ENCODE measurements at places on chromosomes 13 and 19.
A peak's percentile ranks its signal among the peaks of the same experiment; 100 is the strongest.

GRCh38 chr13:53141336-53141735 is 112.7 kb downstream of the OLFM4 start:
- peak; percentile 37 for DNase-seq

DNA sequence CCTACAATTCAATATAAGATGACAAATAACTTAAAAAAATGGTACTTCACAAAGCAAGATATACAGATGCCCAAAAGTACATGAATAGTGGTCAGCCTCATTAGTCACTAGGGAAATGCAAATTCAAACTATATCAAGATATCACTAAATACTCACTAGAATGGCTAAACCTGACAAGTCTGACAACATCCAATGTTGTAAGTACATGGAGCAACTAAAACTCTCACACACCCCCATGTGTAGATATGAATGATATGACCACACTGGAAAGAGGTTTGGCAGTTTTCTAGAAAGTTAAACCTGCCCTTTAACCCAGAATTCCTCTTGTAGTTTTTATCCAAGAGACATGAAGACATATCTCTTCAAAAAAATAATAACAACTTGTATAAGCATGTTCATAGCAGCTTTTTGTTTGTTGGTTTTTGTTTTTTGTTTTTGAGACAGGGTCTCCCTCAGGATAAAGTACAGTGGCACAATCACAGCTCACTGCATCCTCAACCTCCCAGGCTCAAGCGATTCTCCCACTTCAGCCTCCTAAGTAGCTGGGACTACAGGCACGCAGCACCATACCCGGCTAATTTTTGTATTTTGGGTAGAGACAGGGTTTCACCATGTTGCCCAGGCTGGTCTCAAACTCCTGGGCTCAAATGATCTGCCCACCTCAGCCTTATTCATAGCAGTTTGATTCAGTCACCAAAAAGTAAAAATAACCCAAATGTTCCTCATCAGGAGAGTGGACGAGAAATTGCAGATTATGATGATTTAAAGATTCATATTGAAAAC is 55.1 kb downstream of the RFX2 start:
- DNase-seq, result no peak

- DNase-seq, result no peak
These were observed 11.9 kb downstream of the APC2 start for GRCh38 chr19:1461862-1462261.

GRCh38 chr19:1097810-1098176 is 2.6 kb upstream of the POLR2E start:
- no peak for DNase-seq

DNA sequence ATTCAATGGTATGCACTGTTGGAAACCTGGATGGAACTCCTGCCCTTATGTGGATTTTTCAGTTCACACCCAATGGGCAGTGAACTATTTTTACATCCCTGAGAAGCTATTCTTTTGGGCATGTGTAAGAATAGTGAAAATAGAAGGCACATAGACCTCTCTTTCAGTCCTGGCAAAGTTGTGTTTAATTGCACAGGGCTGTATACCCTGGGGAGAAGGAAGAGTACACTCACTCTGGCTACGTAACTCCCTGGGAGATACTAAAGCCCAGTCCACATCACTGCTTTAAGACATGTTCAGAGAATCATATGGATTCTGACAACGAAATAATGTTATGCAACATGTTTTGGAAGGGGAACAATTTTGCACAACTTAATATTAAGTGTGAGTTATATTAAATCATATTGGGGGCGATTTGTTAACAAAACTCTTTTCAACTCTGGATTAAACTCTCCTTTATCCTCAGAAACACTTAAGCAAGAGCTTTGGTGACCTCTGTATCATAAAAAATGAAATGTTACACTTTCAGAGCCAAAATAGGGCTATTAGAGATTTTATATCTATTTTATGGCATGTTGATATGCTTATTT is 166.1 kb downstream of the DCT start:
- DNase-seq, result peak; percentile 79

DNA sequence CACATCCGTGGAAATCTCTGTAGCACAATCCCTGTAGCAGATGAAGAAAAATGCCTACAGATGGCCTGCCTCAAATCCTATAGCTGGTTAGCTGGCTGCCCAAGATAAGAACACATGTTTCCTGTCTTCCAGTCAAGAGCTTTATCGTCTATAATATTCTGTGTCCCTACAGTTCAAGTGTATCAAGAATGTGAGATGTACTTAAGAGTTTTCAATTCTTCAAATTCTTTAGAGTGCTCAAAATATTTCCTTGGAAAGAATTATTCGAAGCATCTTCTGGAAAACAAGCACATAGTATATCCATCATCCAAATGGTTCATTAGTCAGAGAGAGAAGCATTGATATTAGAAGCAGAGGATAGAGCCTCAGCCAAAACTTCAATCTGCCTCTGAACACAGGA is 239.8 kb downstream of the COG6 start:
- DNase-seq, result no peak

DNA sequence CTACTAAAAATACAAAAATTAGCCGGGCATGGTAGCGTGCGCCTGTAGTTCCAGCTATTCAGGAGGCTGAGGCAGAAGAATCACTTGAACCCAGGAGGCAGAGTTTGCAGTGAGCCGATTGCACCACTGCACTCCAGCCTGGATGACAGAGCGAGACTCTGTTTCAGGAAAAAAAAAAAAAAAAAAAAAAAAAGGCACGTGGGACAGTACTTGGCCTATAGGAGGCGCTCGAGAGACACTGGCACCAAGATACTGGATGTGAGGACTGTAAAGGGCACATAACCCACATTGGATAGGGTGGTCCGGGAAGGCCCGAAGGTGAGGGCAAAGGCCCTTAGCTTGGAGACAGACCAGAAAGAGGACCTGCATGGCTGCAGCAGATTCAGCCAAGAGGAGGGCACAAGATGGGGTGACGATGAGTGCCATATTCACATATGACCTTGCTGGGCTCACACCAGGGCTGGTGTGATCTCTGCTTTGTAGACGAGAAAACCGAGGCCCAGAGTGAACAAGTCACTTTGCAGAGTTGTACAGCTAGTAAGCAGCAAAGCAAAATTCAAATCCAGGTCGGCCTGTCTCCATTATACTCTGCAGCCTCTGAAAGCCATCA is 89.4 kb downstream of the DPF1 start:
- no peak for DNase-seq

GRCh38 chr19:32041681-32042292 is 303.6 kb upstream of the ZNF507 start:
- DNase-seq, result no peak

GRCh38 chr13:36530050-36530789 is 97.9 kb downstream of the CCNA1 start:
- no peak for DNase-seq

- DNase-seq, result no peak
These were observed 1.9 kb downstream of the ICAM5 start for GRCh38 chr19:10291554-10292205.

DNA sequence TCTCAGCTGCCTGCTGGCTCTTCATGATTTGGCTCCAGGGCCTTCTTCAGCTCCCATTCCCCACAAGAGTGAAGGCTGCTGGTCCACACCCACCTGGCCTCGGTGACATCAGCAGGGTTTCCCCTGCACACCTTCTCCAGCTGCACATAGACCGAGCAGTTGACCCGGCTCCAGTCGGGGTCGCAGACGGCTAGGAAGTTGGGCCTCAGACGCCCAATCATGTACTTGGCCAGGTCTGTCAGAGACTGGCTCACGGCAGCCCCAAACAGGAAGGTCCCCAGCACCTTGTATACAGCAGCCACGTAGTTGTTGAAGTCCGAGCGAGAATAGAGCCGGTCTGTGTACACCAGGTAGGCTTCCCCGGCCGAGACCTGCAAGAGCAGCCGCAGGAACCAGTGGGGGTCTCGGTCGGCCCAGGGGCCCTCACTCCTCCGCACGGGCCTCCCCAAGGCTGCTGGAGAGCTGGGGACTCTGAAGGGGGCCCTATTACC is 3.8 kb downstream of the PLPP2 start:
- no peak for DNase-seq

DNA sequence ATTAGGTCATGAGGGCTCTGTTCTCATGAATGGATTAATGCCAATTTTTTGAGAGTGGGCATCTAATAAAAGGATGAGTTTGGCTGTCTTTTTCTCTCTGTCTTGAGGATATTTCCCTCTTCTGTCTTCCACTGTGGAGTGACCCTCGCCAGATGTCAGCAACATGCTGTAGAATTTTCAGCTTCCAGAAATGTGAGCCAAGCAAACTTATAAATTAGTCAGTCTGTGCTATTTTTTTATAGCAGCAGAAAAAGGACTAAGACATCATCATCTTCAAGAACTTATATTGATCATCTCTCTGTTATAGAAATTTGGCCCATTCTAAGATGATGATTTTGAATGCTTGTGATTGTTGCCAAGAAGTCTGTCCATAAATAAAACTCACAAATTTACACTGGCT is 431.4 kb downstream of the FGF9 start:
- no peak for DNase-seq

DNA sequence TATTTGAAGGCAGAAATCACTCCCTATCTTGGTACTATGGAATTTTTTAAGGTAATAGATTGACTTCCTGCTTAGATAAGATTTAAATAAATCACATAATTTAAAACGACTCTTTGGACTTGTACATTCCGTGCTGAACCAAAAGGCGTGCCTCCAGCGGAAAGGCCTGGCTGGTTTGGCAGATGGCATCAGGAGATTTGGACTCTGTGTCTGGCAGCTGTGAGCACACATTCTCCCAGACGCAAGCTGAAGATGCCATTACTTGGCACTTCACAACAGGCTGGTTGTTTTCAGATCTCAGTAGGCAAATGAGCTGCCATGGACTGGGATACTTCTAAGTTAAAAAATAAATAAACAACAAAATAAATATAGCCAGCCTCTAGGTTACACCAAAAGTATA is 104.5 kb upstream of the SLC15A1 start:
- no peak for DNase-seq

- DNase-seq, result peak; percentile 33
These were observed 26.0 kb downstream of the SLC7A1 start for GRCh38 chr13:29569253-29570050.

DNA sequence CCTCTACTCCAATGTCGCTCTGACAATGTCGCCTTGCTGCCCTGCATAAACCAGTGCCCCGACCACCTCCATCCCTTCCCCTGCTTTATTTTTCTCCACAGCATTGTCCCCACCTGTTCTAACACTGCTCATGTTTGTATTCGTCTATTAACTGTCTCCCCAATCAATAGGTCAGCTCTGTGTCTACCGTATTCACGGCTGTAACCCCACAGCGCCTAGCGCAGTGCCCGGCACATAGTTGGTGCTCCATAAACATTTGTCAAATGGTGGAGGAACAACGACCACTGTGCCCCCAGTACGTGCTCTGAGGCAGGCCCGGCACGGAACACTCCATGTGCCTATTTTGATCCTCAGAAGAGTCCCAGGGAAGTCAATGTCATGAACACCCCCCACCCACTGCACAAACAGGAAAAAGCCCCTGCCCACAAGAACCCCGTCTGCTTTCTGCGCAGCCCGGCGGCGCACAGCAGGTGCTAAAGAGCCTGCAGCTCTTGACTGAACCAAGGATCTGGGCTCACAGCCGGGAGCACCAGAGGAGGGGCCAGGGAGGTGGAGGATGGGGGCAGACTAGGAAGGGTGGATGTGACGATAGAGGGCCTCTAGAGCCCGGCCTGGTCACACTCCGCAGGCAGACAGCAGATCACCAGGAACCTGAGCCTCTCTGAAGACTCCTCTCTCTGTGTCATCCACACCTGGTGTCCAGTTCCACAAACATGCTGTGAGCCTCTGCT is 1.8 kb upstream of the CEACAM16 start:
- DNase-seq, result peak; percentile 74

DNA sequence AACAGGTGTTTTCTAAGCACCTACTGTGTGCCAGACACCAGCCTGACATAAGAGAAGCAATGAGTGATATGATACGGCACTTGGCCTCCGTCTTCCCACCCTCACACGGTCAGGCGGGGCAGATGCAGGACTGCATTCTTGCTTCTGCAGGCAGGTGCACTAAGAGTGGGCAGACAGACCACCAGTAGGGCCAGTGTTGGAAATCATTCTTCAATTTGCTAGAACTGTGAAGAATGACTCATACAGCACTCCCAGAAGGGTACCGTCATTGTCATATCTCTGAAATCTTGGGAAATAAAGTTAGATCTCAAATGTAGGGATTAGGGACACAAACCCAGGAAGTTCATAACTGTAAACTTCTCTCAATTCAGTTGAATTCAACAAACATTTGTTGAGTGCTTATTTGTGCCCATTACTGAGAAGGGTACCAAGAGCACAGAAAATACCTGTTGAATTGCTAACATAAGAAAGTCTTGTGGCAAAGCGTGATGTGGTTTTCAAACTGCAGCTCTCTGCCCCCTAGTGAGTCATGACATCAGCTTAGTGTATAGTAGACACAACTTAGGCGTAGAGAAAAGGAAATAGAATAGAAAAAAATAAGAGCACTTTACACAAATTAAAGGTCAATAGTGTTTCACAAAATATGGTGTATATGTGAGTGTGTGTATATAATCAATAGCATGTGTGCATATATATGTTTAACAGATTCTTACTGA is 76.1 kb downstream of the TEX26 start:
- no peak for DNase-seq

GRCh38 chr13:98158172-98158899 is 15.4 kb downstream of the FARP1 start:
- no peak for DNase-seq

GRCh38 chr19:29288256-29288655 is 75.3 kb upstream of the UQCRFS1 start:
- no peak for DNase-seq

- no peak for DNase-seq
These were observed 72.2 kb downstream of the RASA3 start for GRCh38 chr13:114059946-114060860.

- DNase-seq, result no peak
These were observed 99.6 kb downstream of the SUCLA2 start for GRCh38 chr13:47901441-47901840.

- DNase-seq, result no peak
These were observed 6.0 kb downstream of the PVR start for GRCh38 chr19:44649578-44650145.

DNA sequence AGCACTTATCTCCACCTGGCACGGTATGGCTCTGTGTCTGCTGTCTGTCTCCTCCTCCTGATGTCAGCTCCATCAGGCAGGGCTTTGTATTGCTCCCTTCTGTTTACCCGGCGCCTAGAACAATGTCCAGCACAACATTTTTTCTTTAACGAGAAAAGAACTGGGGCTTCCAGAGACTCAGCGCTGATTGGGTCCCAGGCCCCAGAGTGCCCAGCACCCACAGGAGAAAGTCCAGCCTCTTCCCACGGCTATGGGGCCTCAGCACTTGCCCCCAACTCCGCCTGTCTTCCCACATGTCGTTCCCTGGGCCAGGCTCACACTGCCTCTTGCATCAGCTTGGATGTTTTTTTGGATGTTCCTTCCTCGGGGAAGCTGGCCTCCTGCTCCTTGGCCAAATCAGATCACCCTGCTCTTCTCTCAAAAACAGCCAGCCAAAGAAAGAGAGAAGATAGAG is 6.9 kb downstream of the MYPOP start:
- no peak for DNase-seq

All from NCI-H1092 treated with DMSO at 0.1 percent for 48 hours (cell line).